ENCODE measurements at places on chromosomes 1 and 21. TPM values are rescaled to one million over a fixed set of nuclear protein-coding genes. Genes with fewer than 3 reads are reported as not detected.

FAM72D gene
- not detected for total RNA-seq

AGMAT gene
- total RNA-seq, result 0.65 TPM

NUDC gene
- 43.7 TPM for total RNA-seq

FAM177B gene
- total RNA-seq, result not detected

RNU1-4 gene
- 3,038 TPM for total RNA-seq

NCF2 gene
- total RNA-seq, result 21.7 TPM

IL6R gene
- total RNA-seq, result 2.0 TPM

CRYBG2 gene
- total RNA-seq, result 5.8 TPM

CFAP74 gene
- not detected for total RNA-seq

TAS1R1 gene
- total RNA-seq, result not detected

FBXO2 gene
- 7.9 TPM for total RNA-seq

LCE1C gene
- total RNA-seq, result not detected

MTMR11 gene
- 2.9 TPM for total RNA-seq

C21orf58 gene
- 4.0 TPM for total RNA-seq

PAX7 gene
- not detected for total RNA-seq

GJB3 gene
- total RNA-seq, result not detected

APCS gene
- total RNA-seq, result not detected

CDC42BPA gene
- total RNA-seq, result 0.14 TPM

SPRR2A gene
- not detected for total RNA-seq

HTR1D gene
- total RNA-seq, result not detected

IL20 gene
- total RNA-seq, result not detected

TRIM17 gene
- total RNA-seq, result 8.4 TPM
